Pulmonary artery endothelial cell (primary cell): ENCODE measurements at places on chromosomes 5 and 9. TPM values are rescaled to one million over a fixed set of nuclear protein-coding genes. Genes with fewer than 3 reads are reported as not detected.

DNA sequence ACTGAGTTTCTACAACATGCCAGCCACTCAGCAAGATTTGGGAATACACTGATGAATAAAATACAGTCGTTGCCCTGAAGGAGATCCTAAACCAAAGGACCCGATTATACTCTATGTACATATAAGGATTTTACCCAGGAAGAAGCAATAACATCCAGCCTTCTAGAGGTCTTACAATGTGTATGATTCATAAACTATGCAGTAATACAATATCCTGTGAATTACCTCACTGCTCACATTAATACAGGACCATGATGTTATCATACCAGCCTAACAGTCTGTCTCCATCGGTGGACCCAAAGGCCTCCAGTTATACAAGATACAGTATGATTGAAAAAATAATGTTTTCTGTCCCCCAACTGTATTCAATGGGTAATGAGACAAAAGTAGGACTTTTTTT, 310.5 kb upstream of the TRPM3 start:
- no peak for DNase-seq

- no peak for DNase-seq
These were observed 9.3 kb downstream of the PTGER4 start for GRCh38 chr5:40688996-40689395.

DNA sequence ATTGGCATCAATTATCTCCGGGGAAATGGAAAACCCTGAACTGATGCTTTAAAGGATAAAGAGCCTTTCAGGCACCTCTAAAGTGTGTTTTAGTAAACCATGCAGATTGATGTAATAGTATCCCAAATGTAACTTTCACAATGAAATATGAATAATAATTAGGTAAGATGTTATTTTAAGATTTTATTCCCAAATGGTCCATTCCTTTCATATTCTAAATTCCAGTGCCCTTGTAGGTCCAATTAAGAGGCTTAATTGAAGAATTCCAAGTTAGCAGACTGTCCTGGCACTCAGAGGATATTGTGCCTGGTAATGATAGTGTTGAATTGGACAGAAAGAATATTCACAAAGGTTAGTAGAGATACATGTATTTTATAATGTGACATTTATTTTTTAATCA, 352.5 kb upstream of the NUDT12 start:
- no peak for DNase-seq

DNA sequence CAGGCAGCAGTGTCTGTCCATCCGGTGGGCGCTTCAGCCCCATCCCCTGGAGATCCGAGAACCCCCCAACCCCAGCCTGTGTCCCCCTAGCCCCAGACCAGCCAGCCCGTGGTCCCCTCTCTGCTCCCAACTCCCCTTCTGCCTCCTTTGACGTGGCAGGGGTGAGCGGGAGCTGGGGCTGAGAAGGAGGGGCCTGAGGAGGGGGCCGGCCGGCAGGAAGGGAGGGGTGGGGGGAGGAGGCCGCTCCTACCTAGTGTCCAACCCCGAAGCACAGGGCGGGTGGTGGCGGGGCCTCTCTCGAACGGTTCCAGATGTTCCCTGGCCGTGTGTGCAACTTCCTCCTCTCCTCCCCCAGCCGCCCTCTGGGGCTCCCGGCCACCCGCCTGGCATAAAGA, 31.0 kb downstream of the GOLGA2 start:
- DNase-seq, result no peak

DNA sequence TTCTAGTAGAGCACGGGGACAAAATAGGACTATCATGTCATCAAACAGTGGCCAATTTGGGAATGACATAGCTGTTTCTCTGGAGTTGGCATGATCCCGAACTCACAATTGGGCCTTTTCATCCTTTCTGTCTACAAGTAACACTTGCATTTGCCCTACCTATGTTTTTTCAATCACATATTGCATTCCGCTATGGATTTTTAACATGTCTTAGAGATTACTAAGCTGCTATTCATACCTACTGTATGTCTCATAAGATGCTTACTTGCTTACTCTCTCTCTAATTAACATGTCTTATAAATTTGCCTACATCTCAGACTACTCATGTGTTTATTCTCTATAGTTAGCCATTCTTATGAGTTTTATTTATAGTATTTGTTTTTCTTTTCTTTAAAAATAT, 341.2 kb upstream of the CTNND2 start:
- DNase-seq, result no peak

The CETN3 gene
- total RNA-seq, result 9.2 and 19.8 TPM in 2 replicates

The PDE8B gene
- total RNA-seq, result not detected in 2 replicates
